ENCODE measurements at places on chromosomes 7 and 10.

DNA sequence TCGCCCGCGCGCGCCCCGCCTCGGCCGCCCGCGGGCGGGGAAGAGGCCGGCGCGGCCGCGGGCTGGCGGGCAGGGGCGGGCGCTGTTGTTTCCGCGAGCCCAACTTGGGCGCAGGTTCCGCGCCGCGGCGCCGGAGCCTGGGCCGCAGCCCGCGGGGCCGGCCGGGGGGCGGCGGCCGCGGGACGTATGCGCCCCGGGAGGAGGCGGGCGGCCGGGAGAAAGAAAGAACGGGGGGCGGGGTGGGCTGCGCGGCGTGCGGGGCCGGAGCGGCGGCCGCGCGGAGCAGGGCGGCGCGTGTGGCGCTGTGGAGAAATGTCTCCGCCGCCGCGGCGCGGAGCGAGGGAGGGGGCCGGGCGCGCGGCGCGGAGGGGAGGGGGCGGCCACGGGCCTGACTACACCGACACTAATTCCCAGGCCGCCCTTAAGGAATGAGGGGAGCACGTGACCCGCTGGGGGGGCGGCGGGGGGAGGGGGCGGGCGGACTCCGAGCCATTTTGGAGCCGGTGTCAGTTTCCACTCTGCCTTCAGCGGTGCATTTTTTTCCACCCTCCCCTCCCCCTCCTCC lies at the start of gene BMI1:
Gene BMI1, plus strand, starts transcription at position 509 of the 565 bp plus-strand sequence. CDS start 5,351 bp downstream, outside the sequence.
- peak; percentile 46 for DNase-seq

DNA sequence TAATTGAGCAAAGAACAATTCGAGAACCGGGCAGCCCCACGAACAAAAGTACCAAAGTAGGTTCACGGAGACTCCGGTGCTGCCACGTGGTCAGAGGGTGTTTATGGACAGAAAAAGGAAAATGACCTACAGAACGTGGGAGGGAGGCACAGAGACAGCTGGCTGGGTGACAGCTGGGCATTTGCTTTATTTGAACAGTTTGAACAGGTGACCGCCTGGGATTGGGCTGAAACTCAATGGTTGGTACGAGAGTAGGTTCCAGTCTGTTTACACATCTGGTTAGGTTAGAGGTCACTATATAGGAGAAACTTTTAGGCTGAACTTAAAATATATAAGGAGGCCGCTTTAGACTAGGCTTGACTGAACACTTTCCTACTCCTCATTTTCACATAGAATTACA lies 50.6 kb upstream of the CELF2 start:
- no peak for DNase-seq

DNA sequence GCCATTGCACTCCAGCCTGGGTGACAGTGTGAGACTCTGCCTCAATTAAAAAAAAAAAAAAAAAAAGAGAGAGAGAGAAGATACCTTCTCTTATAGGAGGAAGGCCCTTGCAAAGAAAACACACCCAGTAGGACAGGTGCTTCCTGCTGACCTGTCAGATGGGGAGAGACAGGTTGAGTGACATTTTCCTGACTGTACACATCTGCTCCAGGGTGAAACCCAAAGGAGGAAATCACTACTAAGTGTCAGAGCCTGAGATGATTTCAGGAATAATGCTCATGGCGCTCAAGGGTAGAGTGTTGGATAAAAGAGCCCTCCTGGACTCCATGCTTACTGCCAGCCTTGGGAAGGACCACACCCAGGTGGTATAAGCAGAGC lies 1.7 kb upstream of the STN1 start:
- DNase-seq, result no peak

DNA sequence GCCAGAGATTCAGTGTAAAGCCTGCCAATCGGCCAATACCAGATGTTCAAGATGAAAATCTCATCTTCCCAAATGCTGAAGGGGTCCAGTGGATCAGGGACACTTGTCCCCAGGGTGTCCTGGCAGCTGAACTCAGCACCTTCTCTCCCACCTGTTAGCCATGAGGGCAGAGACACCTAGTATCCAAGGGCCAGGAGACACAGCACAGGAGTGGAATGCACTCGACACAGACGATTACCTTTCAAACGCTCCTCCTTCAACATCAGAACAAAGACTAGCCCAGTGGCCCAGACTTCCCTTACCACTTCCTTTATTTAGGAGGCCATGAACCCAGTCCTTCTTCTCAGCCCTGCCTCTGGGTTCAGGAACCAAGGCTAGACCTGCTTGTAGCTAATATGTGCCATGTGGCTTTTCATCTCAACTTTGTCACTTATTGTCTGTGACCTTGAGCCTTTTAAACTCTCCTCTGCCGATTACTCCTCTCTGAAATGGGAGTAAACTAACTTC lies 180.3 kb upstream of the PLXNA4 start:
- no peak for DNase-seq

GRCh38 chr10:101972761-101973160 lies 83.2 kb downstream of the ARMH3 start:
- DNase-seq, result no peak

GRCh38 chr7:31111109-31111451 lies 59.0 kb downstream of the ADCYAP1R1 start:
- DNase-seq, result no peak

- DNase-seq, result no peak
These were observed 5.0 kb downstream of the RBAK start for GRCh38 chr7:5050676-5051075.

DNA sequence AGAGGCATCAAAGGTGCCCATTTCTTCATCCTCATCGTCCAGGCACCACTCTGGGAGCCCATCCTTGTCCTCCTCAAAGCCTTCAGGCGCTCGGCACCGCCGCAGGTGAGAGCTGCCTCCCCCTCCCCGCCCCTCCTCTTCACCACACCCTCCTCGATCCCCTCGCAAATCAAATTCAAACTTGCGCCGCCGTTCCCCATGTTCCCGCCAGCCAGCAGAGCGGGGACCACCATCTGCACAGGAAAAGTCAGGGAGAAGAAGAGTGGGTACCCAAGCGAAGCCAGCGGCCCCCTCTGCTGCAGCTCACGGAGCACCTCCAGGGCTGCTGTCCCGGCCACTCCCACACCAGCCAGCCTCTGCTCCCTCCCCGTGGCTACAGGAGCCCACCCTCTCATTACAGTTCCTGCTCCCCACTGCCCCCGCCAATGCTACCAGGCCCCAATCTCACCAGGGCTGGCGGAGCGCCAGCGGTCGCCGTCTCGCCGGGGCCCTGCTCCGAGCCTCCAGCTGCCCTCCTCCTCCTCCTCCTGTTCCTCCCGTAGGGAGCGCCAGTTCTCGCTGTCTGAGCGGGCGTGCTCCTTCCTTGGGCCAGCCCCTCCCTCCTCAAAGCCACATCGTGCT lies 7.7 kb downstream of the GIGYF1 start:
- no peak for DNase-seq

DNA sequence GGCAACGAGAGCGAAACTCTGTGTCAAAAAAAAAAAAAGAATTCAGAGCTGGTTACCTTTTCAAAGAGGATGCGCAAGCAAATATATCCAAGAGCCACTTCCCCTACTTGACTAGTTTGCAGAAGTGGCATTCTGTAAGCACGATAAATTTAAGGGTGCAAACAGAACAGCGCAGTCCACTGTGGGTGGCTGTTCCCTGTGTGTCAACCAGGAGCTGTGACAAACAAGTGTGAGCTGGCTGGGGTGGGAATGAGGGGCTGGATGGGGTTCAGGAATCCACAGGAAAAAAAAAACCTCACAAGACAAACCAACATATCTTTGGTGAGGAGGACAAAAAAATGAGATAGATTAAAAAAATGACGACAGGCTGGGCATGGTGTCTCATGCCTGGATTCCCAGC lies 15.9 kb downstream of the GUSB start:
- no peak for DNase-seq

DNA sequence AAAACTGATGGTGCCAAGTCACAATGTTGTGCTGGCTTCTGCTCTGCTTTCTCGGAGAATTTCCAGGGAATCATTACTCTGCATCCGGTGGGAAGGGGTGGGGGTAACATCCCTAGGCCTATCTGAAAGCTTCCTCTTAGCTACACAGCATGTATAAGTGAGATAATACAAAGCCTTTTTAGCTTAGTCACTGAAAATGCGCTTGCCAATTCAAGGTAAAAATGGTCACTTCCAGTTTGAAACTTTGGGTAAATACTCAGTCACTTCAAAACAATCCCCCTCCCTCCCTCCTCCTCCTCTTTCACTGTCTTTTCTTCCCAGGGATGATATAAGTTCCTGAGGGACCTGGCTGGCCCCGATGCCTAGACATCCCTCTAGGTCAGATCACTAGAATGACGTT lies 57.3 kb upstream of the APBB1IP start:
- no peak for DNase-seq

DNA sequence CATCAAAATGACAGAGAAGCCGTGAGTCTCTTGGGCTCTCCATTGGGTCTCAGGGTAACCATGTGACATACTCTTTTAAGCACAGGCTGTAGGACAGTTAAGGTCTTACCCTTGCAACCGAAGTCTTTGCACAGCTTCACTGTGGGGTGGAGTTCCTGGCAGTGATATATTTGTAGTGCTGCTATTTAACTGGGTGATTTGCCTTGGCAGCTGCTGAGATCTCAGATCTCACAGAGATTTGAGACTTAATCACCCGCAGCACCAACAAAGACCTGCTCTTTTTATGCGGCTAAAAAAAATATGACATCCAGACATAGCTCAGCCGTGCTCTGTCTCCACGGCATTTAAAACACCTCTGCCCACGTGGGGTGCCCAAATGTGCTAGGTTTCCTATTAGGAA lies 63.4 kb upstream of the NPTX2 start:
- no peak for DNase-seq

GRCh38 chr7:36217211-36217960 lies 64.3 kb downstream of the EEPD1 start:
- DNase-seq, result no peak

DNA sequence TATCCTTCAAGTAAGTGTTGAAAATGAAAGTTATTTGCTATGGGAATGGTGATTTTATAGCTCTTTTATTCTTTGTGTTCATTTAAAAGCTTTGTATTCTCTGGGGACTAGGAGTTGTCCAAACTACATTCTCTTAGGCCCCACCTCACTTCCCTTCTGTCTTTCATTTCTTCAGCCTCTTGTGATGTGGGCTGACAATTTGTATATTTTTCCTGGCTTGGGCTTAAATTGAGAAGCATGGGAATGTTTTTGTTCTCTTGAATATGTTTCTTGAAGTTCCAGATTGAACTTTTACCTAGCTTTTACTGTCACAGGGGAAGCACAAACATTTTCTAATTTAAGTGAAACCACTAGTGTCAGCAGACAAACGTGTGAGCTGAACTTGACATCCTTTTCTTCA lies 27.9 kb downstream of the BBS9 start:
- DNase-seq, result no peak

Measured in stimulated activated CD4-positive, alpha-beta T cell treated with anti-CD3 and anti-CD28 coated beads, Interleukin-15, amount 100 ng/mL, for 1 hour (primary cell).